ENCODE measurements at places on chromosomes 12 and 14.
A peak's percentile ranks its signal among the peaks of the same experiment; 100 is the strongest.

DNA sequence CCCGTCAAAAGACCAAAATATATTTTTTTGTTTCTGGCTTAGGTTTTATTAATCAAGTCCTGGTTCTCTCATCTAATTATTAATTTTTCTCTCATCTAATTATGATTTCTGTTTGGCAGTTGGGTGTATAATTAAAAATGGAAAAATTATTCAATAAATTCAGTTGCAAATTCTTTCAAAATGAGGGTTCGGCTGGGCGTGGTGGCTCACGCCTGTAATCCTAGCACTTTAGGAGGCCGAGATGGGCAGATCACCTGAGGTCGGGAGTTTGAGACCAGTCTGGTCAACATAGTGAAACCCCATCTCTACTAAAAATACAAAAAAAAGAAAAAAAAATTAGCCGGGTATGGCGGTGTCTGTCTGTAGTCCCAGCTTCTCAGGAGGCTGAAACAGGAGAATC lies 3.9 kb upstream of the GTSF1 start:
- DNase-seq = no peak

DNA sequence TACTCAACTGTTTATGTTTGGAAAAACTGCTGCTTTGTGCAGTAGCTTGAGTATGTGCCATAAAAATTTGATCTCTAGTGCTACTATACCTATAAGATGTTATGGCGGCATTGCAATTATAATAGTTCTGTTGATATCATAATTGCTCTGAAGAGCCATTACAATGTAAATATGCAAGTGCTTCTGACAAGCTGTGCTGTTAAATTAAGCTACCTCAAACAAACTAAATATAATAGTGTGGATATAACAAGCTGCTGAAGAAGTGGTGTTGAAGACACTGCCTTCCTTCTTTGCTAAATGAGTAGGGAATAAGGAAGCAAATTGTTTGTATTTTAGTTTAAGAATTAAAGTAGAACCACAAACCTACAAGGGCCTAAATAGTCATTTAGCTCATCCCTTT lies 301.0 kb upstream of the MIS18BP1 start:
- no peak for DNase-seq

- no peak for DNase-seq
These were observed 65.1 kb upstream of the TRHDE start for GRCh38 chr12:72207079-72207478.

GRCh38 chr12:98235301-98235700 lies 280.1 kb upstream of the TMPO start:
- DNase-seq = no peak

DNA sequence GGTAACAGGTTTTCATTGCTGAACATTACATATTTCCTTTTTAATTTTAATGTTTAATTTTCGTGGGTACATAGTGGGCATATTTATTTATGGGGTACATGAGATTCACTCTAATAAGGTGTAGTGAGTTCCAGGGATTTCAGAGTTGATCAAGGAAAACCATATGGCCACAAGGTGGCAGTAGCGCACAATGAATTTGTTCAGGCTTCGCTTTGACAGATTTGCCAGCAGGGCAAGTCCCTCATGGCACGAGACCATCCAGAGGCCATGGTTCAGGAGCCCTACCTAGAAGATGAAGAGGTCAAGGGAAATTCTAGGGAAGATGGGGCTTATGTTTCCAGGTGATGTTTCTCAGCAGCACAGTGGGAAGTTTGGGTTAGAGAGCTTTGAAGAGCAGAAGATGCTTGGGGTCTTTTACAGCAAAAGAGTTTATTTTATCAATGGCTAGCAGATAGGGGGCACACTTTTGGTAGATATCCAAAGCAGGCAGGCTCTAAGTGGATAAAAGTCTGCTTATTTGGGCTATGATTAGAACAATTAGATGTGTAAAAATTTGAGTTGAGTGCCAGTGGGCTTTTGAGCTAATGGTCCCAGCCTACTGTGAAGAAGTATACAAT lies 1004.4 kb downstream of the AACS start:
- DNase-seq = no peak

DNA sequence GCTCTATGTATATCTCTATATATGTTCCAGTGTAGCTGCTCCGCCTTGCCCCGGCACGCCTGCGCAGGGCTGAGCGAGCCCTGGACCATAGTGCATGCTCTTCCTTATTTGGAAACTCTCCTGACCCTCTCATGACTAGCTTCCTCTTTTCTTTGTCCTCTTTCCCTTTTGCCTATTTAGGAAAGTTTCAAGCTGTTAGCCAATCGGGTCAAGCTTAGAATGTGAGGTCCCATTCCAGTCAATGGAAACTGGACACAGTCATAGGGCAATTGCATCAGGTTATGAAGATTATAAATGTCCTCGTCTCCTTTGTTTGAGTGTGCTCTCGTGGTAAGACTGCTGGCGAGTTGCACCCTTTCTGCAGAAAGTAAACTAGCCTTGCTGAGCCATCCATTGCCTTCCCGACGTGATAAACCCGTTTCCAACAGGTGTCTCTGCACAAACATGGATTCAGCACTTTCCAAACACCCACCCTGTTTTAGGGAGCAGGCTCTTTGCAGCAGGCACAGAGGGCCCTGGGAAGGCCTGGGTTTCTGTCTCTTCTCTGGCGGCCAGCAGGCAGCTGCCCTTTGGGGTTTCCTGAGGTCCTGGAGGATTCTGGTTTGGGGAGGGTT lies 30.9 kb downstream of the CCDC92 start:
- no peak for DNase-seq

GRCh38 chr12:25929142-25929541 lies 29.3 kb upstream of the RASSF8 start:
- DNase-seq = no peak

GRCh38 chr12:114403011-114403689 lies 2.8 kb downstream of the TBX5 start:
- no peak for DNase-seq

GRCh38 chr14:72617391-72618031 lies 276.4 kb downstream of the DPF3 start:
- DNase-seq = peak; percentile 77

DNA sequence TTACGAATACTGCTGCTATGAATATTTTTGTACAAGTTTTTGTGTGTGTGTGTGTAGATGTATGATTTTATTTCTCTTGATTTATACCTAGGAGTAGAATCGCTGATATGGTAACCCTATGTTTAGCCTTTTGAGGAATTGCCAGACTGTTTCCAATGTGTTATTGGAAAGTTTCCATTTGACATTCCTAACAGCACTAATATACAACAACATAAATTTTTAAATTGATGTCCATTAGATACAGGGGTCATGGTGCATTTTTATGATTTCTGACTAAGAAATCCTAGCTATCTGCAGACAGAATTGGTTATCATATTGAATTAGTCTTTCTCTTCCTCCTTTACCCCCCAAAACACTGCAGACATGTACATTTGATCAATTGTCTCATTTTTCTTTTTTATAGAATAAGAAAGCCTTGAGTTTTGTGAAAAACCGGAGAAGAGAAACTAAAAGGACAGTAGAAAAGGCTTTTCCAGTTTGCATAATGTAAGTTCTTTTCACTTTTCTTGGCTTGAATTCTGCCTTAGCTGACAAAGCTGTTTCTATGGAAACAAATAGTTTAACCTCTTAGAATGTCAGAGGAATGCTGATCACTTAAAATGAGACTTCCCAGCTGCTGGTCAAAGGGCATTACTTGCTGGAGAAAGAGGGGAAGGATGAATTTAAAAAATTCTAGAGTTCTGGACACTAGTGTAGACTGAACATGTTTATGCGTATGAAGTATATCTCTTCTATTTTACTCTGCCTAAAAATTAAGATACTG lies 28.2 kb downstream of the PALS1 start:
- DNase-seq = no peak

GRCh38 chr14:49017447-49017846 lies 568.7 kb downstream of the RPS29 start:
- DNase-seq = no peak

- no peak for DNase-seq
These were observed 15.7 kb downstream of the ASPG start for GRCh38 chr14:104101086-104101621.

DNA sequence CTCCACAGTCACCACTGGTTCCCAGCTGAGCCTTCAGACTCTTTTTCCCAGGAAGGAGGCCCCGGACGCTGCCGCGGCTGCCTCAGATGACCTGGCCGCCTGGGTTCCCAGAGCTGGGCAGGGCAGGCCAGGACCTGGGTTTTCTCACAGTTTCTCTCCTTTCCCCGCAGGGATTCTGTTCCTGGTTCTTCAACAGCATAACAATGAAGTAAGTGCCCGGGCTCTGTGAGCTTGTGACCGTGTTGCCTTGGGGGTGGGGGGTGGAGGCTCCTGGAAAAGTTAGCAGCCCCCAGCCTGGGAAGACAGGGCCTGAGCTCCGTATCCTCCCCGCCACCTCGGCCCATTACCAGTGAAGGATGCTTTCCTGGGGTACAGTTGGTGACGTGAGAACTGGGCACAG lies 43.7 kb downstream of the TMEM63C start:
- DNase-seq = no peak

DNA sequence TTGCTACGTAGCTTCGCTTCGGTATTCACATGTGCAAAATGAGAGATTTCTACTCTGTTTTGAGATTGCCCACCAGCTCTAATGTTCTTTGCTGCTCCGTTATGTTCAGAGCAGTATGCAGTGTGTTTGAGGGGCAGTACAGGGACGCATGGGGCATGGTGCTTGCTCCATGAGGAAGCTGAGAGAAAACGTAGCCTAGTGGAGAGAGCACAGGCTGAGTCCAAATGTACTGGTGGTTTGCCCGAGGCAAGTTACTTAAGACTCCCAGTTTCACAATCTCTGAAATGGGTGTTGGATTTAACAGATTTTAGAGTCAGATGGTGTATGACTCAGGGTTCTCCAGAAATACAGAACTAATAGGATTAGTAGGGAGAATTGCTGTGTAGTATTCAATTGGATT lies 310.5 kb downstream of the ETNK1 start:
- DNase-seq = no peak

DNA sequence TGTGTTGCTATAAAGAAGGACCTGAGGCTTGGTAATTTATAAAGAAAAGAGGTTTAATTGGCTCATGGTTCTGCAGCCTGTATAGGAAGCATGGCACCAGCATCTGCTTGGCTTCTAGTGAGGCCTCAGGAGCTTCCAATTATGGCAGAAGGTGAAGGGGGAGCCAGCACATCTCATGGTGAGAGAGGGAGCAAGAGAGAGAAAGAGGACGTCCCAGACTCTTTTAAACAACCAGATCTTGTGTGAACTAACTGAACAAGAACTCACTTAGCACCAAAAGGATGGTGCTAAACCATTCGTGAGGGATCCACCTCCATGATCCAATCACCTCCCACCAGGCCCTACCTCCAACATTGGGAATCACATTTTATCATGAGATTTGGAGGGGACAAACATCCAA lies 6.1 kb upstream of the SNAPC1 start:
- DNase-seq = no peak

GRCh38 chr12:68800294-68800693 lies 7.7 kb upstream of the MDM2 start:
- no peak for DNase-seq

DNA sequence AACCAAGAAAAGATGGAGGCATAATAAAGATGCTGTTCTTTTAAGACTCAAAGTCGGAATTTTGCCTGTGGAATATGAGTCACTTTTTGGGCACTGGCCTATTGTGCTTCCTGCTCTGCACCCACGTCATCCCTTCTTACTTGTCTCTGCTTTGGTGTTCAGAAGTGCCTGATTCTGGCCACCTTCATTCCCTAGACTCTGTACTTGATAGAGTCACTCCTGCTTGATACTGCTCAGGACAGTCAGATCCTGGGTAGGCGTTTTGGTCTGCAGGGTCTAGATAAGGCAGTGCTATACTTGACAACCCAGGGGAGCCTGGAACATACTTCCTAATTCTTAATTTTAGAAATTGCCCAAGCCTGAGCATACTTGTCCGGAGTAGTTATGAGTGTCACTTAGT lies 1.9 kb downstream of the LRRK2 start:
- no peak for DNase-seq

- no peak for DNase-seq
These were observed 29.8 kb downstream of the OR10P1 start for GRCh38 chr12:55666508-55666907.

GRCh38 chr12:101924618-101925017 lies 47.2 kb downstream of the DRAM1 start:
- DNase-seq = no peak

GRCh38 chr12:95204141-95204866 lies 13.0 kb downstream of the FGD6 start:
- DNase-seq = no peak

DNA sequence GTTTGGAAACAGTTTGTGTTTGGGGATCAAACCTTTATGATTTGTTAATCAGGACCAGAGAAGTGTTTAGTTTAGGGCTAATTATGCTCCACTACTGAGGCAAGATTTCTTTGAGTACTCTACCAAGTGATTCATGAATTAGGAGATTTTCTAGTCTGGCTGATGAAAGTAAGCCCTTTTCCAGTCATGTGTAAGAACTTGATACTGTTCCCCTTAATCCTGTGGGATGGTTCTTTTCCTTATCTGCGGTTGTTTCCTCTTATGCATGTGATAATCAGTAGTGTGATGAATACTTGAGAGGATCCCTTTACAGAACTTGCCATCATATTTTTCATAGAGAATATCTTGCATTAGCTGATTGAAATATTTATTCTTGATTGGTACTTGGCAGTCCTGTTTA lies 42.1 kb downstream of the DYRK2 start:
- DNase-seq = no peak

- DNase-seq = no peak
These were observed 159.6 kb downstream of the PLCZ1 start for GRCh38 chr12:18578191-18578590.

GRCh38 chr14:75372260-75372659 lies 55.6 kb upstream of the JDP2 start:
- peak; percentile 49 for DNase-seq

- no peak for DNase-seq
These were observed 192.1 kb downstream of the CPNE8 start for GRCh38 chr12:38713294-38713693.

DNA sequence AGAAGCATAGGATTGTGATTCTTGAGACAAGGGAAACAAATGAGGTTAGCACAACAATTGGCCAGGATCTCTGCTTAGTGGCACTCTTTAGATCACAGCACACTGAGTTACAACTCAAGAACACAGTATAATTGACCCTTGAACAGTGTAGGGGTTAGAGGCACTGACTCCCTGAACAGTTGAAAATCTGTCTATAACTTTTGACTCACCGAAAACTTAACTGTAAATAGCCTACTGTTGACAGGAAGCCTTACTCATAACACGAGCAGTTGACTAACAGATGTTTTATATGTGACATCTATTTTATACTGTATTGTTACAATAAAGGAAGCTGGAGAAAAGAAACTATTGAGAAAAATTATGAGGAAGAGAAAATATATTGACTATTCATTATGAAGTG lies 296.1 kb downstream of the RERGL start:
- DNase-seq = no peak

- DNase-seq = no peak
These were observed 32.1 kb downstream of the PPTC7 start for GRCh38 chr12:110550981-110551380.

DNA sequence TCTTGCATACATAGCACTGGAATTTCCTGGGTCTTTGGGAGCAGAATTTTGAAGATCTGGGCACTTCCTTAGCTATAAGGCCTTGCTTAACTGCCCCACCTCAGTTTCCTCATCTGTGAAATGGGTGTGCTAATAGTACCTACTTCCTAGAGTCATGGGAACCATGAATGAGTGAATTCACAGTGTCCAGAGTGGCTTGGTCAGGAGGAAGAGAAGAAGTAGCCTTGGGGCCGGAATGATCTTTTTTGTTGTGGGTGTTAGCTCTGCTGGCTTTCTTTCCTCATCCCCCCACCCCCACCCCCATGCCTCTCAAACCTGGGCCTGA lies 2.4 kb downstream of the SH2B3 start:
- no peak for DNase-seq

Measured in C1 segment of cervical spinal cord (tissue), 14 donors.